ENCODE measurements at places on chromosomes 2 and 18.

GRCh38 chr2:26008851-26009566 is 24.9 kb upstream of the RAB10 start:
- no peak for DNase-seq

GRCh38 chr2:237209885-237210284 is 124.2 kb downstream of the COPS8 start:
- no peak for DNase-seq

DNA sequence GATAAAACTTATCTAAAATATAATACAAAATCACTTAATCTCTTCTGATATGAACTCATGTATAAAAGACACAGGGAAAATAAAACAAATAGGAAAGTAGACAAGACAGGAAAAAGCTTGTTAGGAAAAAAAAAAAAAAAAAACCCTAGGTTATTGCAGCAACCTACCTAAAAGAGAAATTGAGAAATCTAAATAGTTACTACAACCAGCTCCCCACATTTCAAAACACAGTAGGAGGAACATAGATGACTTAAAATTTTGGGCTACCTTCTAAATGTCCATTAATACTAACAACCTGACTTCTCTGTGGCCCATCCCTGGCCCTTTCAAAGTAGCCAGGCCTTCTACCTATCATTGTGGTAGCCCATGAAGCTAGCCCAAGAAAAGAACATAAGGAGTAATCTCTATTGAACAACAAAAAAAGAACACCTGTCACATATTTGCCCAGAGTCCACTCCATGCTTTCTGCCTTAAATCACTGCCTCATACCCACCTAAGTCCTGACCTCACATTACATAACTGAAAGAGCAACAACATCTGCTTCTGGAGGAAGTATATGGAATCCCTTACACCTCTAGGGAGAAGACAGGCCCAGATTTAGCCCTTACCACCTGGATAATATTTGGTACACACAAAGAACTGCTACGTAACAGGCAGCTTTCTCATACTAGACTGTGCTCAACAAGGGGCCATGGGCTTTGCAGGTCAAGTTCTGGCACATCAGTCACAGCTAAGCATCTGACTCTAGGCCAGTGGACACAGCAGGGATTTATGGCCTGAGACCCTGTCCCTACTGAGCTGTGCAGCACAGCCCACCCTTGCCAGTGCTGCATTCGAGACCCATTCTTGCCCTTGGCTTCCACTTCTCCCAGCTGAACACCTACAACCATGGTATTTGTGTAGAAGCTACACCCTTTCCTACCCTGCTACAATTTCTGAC is 8.5 kb downstream of the SUCLG1 start:
- DNase-seq: no peak

GRCh38 chr18:58152891-58153290 is 108.9 kb downstream of the NEDD4L start:
- DNase-seq: no peak

DNA sequence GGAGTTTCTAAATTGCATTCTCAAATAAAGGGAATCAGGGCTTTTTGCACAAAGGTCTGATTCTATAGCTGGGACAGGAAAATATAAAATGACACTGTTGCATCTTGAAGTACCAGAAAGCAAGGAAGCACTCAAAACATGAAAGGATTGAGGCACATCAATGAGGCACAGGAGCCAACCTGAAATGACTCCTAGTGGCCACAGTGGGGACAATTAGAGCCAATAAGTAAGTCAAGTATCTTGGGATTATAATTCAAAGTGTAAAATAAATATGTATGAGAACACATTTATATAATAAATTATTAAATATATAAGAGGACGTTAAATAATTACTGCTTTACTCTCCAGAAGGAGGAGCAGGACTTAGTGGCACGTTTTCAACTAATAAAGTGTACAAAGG is 1259.5 kb upstream of the CDH2 start:
- DNase-seq: no peak

DNA sequence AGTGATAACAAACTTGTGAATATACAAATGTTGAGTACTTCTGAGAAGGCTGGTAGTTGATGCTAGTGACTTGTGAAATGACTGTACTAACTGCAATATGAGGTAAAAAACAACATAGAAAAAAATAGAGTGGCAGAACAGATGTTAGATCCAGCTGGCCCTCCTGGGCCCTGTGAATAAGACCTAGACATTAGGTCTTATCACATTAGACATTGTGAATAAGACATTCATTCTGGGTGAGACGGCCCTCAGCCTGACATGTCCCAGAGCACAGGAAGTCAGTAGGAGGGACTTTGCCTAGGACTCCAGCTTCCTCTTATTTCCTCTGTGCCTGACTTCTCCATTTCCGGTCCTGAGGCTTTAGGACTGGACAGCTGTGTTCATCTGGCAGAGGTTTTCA is 22.9 kb downstream of the DOK1 start:
- DNase-seq: no peak

DNA sequence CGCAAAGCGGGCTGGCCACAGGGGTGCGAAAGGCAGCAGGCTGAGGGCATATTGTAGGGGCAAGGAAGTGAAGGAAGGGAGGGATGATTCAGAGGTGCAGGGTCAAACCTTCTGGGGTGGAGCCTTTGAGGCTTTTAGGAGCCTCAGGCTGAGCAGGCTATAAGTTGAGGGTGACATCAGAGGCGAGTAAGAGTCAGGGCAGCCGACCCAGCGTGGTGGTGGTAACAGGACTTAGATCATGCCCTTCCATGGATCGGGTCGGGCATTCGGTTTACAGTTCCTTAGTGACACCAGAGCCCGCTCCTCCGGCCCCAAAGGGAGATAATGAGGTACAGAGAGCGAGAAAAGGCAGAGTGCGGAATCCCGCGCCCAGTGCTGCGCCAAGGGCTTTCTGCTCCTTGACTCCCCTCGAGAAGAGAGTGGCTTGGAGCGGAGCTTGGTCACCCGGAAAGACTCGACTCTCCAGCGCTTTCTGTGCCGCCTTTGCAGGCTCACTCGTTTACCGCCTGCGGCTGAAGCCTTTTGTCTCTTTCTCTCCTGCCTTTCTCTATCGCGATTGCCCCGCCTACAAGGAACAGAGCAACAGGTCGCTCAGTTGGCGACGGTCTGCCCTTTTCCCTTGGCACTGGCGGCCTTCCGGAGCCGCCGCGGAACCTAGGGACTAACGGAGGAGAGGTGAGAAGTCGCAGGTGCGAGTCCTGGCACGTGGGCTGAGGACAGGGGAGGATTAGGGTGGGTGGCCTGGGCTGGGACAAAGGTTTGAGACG is 720 bp downstream of the LBX2 start:
- DNase-seq: no peak

DNA sequence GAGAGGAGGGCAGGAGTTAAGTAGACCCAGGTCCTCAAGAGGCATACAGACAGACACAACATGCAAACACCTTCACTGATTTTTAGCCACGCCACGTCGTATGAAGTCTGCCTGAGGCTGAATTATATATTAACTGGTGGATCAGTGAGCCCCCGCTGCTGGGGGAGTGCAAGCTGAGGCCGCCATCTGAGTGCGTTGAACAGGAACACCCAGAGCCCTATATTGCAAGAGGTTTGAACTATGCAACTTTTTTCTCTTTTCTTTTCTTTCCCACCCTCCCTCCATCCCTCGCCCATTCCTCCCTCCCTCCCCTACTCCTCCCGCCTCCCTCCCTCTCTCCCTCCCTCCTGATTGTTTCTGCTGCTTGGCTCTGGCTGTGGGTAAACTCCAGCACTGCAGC is 30.2 kb downstream of the SETBP1 start:
- no peak for DNase-seq

DNA sequence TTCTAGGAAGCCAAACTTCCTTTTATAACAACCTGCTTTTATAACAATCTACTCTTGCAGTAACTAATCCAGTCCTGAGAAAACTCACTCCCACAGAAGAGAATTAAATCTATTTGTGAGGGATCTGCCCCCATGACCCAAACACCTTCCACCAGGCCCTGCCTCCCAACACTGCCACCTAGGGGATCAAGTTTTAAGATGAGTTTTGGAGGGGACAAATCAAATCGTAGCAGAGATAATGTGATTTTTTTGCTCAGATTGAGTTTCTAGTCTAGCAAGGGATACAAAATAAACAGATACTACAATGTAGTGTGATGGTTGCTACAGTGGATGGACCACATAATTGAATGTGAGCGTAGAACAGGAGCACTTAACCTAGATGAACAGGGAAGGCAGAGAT is 52.2 kb downstream of the NCOA1 start:
- DNase-seq: no peak

DNA sequence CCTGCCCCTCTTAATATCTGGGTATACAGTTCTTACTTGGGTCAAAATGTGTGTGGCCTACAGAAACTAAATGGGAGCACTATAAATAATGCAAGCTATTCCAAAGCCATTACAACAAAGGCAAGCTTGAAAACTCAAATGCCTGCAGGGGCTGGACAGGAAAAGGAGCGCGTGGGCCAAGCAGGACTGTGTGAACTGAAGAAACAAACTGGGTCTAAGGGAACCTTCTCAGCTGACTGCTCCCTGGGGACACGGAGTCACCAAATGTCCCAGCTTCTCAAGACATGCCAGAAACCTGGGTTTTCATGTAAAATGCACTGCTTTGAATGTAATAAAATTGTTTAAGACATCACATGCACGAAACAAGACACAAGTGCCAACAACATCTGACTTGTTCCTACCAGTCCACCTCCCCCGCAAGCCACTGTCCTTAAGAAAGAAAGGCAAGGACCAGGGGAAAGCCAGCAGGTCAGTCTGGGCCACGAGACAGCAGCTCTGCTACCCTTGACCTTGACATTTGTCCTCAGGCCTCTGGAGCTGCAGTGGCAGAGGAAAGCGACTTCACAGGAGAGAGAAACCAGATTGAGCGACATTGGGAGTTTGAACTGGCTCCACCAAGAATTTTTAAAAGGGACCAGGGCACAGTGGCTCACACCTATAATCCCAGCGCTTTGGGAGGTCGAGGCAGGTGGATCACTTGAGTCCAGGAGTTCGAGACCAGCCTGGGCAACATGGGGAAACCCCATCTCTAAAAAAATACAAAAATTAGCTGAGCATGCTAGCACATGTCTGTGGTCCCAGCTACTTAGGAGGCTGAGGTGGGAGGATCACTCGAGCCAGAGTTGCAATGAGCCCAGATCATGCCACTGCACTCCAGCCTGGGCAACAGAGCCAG is 89.7 kb upstream of the SH3BP4 start:
- DNase-seq: no peak

GRCh38 chr2:232776435-232776834 is at the start of gene KCNJ13:
Gene KCNJ13 (minus strand): TSS chr2:232776565. CDS start chr2:232771362, 5,203 bp downstream.
- no peak for DNase-seq

DNA sequence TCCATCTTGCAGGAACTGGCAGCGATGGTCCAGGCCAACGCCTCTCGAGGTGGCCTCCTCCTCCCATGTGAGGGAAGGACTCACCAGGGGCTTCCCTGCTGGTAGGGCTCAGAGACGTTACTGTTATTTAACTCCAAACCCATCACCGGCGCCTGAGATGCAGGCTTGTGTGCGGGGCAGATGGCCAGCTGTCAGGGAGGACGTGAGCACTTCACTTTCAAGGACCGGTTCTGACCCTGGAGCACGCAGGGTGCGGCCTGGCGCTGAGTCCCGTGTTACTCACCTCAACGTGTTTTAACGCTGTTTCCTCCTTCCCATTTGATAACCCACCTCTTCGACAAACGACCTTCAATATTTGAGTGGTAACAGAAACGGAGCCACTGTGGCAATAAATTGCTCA is 350.2 kb downstream of the ZNF516 start:
- no peak for DNase-seq

DNA sequence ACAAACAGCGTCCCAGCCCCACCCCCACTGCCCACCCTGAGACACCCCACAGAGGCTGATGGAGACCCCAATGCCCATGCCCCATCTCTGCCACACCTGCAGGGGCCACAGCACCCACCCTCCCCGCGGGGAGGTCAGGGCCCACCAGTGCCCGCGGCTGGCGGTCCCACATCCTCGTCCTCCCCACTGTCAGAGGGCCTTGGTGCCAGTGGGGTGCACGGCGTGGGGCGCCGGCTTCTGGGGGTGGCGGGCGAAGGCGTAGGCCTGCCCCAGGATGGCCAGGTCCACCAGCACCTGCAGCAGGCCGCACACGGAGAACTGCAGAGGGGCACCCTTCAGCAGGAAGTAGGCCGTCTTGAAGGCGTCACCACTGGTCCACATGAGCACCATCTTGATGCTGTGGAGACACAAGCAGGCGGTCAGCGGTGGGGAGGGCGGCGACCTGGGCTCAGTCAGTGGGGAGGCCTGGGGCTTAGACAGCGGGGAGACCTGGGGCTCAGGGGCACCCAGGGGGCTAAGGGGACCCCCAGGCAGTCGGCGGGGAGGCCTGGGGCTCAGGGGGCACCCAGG is 47.6 kb downstream of the SLC66A2 start:
- no peak for DNase-seq

GRCh38 chr18:56468396-56468795 is 170.0 kb downstream of the TXNL1 start:
- no peak for DNase-seq

GRCh38 chr2:24509425-24509824 is 18.4 kb downstream of the NCOA1 start:
- no peak for DNase-seq

- DNase-seq: no peak
Observed at GRCh38 chr2:39608263-39608575, 57.5 kb upstream of the TMEM178A start.

DNA sequence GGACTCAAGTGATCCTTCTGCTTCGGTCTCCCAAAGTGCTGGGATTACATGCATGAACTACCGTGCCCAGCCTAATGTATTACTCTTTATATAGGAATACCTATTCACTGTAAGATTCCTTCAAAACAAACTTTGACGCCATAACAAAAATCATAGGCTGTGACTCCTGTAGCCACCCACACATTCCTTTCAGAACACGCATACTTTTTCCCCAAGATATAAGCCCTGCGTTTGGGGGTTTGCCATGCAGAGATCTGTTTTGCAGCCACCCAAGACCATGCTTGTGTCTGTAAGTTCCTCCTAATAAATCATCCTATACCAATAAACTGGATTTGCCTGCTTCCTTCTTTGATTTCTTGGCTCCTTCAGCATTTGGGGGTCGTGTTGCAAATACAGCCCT is 46.0 kb upstream of the STON1 start:
- DNase-seq: no peak

- no peak for DNase-seq
Observed at GRCh38 chr2:172143817-172144216, 41.1 kb upstream of the DLX2 start.

DNA sequence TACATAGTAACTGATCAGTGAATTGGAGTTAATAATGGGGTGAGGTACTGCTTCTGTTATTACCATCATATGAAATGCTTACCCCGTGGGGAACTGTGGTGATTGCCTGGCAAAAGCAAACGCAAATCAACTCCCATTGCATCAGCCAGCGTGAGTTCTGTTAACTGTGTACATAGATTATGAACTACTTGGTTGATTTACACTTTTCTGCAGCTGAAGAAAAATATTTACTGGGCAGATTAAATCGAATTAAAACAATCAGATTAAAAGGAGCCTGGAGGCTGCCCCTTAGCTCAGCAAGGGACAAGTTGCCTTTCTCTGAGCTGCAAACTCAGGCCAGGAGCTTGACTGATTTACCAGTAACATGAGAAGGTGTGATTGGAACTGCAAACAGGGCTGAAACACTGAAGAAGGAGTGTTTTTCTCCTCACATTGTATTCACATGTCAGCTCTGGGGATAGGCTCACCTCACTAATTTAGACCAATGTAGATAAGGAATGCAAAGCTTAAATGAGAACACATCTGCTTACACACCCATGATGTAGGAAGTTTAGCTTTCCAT is 220.1 kb downstream of the OSR1 start:
- no peak for DNase-seq

Data from stimulated activated CD4-positive, alpha-beta T cell treated with anti-CD3 and anti-CD28 coated beads, Interleukin-15, amount 100 ng/mL, for 1 hour (primary cell).